ENCODE measurements at places on chromosomes 3 and 15. TPM values are rescaled to one million over a fixed set of nuclear protein-coding genes. Genes with fewer than 3 reads are reported as not detected.

The ADIPOQ gene
- total RNA-seq: 21.0 TPM

DNA sequence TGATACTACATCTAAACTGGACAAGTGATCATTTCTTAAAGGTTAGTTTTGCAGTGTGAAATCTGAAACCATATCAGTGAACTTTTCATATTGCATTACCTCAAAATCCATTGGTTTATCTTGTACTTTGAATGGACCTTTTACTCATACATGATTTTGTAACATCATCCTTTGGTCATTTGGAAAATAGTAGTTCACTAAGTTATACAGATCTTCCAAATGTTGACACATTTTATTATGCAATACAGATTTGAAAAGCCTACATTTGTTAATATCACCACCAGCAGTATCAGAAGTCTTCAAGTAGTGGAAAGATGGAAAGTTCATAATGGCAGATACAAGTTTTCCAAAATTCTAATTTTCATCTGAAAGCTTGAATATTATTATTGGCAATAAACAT lies 64.0 kb upstream of the CDV3 start:
- DNase-seq: no peak

The CPNE9 gene
- not detected for total RNA-seq

- DNase-seq: no peak
Observed at GRCh38 chr15:90812958-90813265, 55.5 kb upstream of the FURIN start.

DNA sequence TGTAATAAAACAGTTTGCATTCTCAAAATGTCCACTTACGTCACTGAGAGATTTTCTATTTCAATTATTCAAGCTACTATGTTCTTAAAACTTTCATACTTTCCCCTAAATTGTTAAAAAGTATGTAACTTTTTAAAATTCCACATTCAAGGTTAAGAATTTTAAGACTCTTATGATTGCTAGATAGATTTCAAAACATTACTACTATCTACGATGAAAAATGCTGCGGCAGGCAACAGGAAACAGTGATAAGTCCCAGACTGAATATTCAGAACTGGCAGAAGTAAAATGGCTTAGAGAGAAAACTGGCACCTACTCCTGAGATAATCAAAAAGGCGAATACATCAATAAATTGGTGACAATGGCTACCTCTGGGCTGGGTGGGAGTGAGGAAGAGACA lies 16.2 kb downstream of the ATP13A3 start:
- no peak for DNase-seq

DNA sequence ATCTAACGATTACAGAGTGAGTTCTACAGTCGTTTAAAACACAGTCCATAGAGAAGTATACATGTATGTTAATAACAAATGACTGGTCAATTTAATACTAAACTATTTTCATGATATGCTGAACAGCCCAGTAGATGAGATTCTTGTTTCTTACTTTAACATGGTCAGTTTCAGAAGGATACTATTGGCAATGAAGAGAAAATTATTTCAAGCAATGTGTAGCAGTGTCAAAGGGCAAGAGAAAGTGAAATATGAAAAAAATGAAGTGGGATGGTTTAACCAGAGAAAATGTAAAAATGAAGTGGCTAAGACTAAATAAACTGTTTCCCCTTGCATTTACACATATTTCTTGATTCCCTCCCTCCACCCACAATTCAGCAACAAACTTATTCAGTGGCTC lies 192.1 kb upstream of the TTC14 start:
- DNase-seq: no peak

GRCh38 chr3:145972851-145973250 lies 188.1 kb downstream of the PLOD2 start:
- DNase-seq: no peak

DNA sequence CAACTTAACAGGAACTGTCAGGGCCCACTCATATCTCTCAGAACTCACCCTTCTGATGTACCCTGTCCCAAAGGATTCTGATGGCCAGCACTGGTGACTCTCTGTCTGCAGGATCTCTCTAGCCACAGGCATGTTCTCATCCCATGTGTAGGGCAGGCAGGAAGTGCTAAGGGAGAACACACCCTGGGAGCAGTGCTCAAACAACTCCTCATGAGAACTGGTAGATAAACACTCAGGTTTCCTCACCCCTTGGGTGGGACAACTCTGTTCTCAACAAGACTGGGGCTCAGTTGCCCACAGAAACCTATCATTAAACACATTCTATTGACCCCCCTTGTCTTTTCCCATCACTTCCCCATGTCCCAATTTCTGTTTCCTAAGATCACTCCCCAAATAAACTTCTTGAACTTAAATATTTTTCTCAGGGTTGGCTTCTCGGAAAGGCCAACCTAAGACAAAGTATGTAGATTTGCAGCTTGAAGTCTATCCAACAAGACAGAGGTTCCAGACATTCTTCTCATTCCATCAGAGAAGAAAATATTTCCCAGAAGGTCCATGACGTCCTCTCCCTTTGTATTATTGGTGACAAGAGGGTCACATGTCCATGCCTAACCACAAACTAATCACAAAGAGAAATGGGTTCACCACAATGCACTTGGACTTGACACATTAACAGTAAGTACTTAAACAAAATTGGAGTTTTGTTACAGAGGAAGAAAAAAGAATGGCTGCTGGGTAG lies 276.6 kb upstream of the GADL1 start:
- no peak for DNase-seq

GRCh38 chr3:114406922-114407321 lies 113.1 kb downstream of the TIGIT start:
- DNase-seq: no peak

DNA sequence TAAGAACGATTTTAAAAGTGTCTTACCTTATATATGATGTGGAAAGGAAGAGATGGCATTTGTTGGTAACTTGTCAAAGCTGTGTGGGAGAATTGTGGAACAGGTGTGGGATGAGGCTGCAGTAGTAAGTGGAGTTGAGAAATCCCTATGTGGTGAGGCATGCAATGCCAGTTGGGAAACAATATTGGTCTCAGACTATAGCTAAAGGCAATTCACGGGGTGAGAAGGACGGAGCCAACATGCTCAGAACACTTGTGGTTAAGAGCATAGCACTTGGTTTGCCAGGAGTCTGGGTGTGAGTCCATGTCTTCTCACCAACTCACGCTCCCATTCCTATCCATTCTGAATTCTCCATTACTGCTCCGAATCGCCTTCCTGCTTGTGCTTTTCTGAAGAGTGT lies 615.6 kb upstream of the ADAMTS9 start:
- no peak for DNase-seq

- DNase-seq: no peak
Observed at GRCh38 chr3:183151821-183152351, 10.6 kb downstream of the LAMP3 start.

- DNase-seq: no peak
Observed at GRCh38 chr15:57537072-57537471, 54.6 kb upstream of the MYZAP start.

DNA sequence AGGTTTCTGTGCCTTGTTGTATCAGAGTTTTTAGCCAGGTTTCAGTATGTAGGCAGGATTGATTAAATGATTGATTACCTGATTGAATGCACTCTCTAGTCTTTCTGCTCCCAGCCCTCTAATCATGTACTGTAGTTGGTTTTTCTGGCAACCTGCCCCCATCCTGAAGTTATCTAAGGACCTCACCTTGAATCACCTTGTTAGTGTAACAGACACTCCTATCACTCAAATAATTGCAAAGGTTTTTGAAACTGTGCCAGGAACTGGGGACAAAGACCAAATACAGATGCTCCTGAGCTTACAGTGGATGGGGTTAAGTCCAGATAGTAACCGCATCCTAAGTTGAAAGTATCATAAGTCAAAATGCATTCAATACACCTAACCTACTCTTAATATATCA lies 141.5 kb upstream of the EIF1B start:
- DNase-seq: no peak

- DNase-seq: no peak
Observed at GRCh38 chr3:73188707-73189106, 127.2 kb downstream of the EBLN2 start.

DNA sequence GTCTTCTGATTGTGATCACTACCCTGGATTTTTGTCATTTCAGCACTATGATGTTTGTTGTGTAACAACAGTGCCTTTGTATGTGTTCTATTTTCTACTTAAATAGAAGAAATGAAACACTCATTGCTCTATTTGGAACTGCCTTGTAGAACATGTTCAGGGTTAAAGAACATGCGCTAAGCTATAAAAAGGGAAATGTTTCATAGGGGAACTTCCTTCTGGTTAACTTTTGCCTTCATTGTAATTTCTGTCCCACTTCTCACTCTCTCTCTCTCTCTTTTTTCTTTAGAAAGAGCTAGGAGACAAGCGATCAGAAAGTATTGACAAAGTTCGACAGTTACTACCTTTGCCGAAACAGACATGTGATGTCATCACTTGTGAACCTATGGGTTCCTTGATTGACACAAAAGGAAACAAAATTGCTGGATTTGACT lies at the start of gene P2RY12:
TSS of gene P2RY12 (minus strand) at position 13 of the 434 bp plus-strand sequence. CDS start 45,908 bp downstream, outside the sequence.
- DNase-seq: no peak

The ARHGEF26 gene
- total RNA-seq: 23.9 TPM

DNA sequence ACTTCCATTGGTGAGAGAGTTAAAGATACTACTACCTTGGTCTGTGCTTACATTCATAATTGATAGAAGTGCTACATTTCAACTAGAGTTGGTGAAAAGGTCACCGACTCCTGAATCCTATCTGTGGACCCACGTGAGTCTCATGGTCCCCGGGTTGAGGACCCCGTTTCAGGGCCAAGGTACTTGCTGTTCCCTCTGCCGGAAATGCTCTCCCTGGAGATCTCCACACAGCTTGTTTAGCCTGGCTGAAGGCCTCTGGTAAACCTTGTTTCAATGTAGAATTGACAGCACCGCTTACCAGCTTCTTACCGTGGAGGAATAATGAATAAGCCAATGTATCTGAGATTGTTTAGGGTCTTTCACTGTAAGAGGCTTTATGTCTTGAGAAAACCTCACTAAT lies 226.0 kb upstream of the GOLGA6L4 start:
- DNase-seq: no peak

The ZNF662 gene
- total RNA-seq: 19.0 TPM

The TRIM59 gene
- total RNA-seq: 1.4 TPM

DNA sequence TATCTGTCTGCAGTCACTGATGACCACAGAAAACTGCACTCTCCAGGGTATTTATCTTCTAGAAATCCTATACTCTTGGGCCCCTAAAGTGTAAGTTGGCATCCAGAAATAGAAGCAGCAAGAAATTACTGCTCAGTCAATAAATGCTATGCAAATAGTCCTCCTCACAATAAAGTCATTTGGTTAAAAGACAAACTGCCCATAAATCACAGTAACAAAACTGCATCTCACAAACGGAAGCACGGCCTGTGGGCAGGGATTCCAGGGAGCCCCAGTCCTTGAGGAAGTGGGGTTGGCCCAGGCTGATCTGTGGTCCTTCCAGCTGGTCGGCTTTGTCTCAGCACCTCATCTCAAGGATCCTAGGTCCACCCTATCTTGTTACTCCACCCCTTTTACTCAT lies 29.7 kb upstream of the SPATA12 start:
- no peak for DNase-seq

DNA sequence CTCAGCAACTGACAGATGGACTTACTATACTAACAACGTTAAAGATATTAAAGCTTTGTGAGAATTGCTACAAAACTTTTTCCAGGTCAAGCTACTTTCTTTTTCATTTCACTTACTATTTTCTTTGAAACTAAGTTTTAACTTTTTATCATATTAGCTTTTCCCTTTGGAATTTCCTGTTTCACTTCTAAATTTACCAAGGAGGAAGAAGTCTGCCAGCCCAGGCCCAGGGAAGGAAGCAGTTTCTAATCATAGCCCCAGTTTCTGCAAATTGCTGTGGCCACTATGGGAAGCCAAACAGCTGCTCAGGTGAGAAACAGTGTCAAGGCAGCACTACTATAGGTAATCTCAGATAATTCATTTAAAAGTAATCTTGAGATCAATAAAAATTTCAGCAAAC lies 18.4 kb downstream of the CYFIP1 start:
- peak; percentile 26 for DNase-seq

GRCh38 chr3:1394188-1394587 lies 301.4 kb downstream of the CNTN6 start:
- DNase-seq: peak; percentile 45

DNA sequence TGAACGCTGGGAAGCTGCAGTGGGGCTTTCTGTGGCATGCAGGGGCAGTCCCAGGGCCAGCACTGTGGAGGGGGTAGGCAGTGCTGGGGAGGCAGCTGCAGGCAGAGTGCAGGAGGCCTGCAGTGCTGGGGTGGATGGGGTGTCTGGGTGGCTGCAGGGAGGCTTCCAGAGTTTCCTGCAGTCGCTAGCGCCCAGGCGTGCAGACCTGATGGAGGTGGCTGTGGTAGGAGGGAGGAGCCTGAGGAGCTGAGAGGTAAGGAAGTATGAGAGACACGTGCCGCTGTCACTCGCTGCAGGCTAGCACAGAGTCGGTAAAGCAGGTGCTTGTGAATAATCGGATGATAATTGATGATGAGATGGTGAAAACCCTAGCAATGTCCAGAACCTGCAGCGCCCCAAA lies 16.3 kb downstream of the SYNM start:
- DNase-seq: peak; percentile 38

- no peak for DNase-seq
Observed at GRCh38 chr3:186129206-186129605, 20.3 kb upstream of the ETV5 start.

DNA sequence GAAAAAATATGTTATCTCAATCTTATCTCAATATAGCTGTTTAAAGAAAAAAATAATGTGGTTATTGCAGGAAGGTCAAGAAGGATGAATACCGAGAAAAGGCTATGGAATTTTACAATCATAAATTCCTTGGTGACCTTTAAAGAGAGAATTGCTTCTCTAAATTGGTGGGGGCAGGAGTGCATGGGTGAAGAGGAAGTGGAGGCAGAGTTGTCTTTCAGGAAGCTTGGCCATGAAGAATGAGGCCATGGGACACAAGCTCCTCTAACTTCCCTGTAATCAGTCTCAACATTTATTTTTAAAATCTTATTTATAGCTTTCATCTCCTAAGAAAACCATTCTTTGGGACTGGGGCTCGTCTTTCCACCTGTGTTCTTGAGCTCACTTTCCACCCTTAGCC lies 22.4 kb upstream of the ALDH1A2 start:
- DNase-seq: no peak

The GOLGA8M gene
- total RNA-seq: 16.0 TPM

The FRMD5 gene
- 6.7 TPM for total RNA-seq

DNA sequence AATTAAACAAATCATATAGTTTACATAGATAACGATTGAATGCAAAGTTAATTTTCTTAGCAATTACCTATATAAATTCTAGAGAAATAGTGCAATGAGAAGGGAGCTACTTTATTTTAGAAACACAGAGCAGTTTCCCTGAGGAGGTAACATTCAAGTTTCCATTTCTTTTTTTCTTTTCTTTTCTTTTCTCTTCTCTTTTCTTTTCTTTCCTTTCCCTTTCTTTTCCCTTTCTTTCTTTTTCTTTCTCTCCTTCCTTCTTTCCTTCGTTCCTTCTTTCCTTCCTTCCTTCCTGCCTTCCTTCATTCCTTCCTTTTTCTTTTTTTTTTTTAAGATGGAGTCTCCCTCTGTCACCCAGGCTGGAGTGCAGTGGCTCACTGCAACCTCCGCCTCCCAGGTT lies 417.3 kb downstream of the NLGN1 start:
- DNase-seq: no peak

DNA sequence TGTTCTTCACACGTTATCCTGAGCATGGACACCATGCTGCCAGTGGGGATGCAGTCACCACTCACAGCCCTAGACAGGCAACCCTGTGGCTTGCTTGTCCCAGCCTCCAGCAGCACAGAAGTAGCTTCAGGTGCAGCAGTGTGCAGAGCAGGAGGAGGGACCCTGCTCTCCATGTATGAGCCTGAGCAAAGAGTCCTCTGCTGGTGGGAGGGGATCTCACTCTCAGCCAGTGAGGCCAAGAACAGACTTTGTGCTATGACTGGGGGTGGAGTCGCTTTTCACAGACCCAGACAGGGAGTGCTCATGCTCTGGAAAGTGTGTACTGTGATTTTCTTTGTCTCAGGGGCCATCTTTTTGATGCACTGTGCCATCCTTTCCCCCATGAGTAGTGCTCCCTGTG lies 66.1 kb upstream of the NDN start:
- DNase-seq: no peak
